ENCODE measurements at places on chromosomes 12 and 14.
A peak's percentile ranks its signal among the peaks of the same experiment; 100 is the strongest.

DNA sequence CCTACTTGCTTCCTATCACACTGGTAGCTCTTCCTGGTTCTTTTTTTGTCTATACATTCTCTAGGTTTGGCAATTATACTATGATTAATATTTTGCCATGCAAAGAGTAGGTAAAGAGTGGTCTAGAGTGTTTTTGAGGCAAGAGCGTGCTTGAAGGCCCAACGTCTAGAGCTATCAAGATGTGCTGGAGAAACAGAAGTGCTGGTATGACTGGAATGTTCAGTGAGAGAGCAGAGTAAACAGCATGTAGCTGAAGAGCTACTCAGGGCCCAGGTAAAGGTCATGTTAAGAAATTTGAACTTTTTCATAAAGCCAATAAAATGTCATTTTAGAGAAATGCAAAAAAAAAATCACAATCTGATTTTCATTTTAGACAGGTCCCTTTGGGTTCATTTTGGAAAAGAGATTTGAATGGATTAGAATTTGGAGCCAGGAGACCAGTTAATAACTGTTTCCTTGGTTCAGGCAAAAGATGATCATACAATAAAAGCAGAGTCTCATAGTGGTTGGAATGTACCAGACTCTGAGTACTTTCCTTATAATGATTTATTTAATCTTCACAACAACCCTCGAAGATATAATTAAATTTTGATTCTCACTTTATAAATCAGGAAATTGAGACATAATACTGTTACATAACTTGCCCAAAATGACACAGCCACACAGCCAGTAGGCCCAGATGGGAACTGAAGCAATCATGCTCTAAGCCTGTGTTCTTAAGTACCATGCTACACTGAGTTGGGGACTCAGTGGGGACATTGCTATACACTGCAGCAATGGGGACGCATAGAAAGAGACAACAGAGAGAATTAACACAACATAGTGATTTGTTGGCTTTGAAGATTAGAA is 350.1 kb downstream of the NELL2 start:
- DNase-seq, result no peak

DNA sequence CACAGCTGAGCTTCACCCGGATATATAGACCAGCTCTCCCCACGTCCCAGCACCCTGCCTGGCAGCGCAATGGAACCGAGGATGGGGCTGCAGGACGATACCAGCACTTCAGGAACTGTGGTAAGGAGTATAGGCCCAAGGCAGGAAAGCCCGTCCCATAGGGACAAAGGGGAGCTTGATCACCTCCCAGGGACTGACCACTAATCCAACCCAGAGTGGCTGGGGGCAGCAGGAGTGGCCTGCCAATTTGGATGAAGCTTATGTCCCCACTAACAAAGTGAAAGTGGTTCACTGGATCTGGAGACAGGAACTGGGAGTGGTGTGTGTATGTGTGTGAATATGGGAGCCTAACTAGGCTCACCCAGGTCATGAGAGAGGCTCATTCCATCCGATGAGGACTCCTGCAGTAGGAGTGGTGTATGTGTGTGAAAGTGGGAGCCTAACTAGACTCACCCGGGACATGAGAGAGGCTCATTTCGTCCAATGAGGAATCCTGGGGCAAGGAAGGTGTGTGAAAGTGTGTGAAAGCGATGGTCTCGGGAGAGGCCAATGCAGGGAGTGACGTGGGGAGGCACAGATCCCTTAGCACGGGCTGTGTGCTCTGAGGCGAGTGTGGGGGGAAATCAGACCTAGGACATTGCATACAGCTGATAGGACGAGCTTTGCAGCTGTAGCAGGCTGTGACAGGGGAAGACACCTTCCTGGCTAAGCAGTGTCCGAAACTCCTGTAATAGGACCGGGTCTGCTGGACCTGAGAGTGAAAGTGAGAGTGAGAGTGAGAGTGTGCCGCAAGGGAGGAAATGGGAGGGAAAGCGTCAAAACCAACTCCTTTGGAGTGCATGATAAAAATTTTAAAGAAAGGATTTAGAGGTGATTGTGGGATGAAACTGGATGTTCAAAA is 25.7 kb downstream of the KLRK1 start:
- peak; percentile 18 for DNase-seq

- DNase-seq, result no peak
Observed at GRCh38 chr12:71655495-71655894, 8.2 kb downstream of the ZFC3H1 start.

- peak; percentile 79 for DNase-seq
Observed at GRCh38 chr12:95633049-95633731, 81.9 kb upstream of the USP44 start.

GRCh38 chr14:104431929-104432541 is 147.5 kb upstream of the C14orf180 start:
- no peak for DNase-seq

- DNase-seq, result no peak
Observed at GRCh38 chr14:22338381-22338780, 250.6 kb downstream of the DAD1 start.

GRCh38 chr12:125330645-125331341 is 265.6 kb downstream of the AACS start:
- DNase-seq, result peak; percentile 26

GRCh38 chr14:92527721-92528120 is 14.1 kb downstream of the RIN3 start:
- peak; percentile 29 for DNase-seq

DNA sequence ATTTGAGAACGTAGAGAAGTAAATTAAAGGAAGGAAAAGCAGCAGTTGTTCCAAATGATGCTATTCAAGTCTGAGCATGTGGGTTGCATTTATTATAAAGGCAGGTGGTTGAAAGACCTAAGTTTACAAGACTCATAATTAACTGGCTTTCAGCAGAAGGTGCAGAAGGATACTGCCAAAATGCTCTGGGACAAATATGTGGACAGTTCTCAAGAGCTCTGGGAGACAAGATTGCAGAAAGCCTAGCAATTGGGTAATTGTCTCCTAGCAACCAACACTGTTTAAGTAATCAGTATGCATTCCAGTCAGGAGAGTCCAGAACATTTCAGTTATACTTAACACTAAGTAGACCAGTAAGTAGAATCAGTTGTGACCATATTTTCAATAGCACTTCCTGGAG is 131.5 kb downstream of the GPR135 start:
- peak; percentile 53 for DNase-seq

DNA sequence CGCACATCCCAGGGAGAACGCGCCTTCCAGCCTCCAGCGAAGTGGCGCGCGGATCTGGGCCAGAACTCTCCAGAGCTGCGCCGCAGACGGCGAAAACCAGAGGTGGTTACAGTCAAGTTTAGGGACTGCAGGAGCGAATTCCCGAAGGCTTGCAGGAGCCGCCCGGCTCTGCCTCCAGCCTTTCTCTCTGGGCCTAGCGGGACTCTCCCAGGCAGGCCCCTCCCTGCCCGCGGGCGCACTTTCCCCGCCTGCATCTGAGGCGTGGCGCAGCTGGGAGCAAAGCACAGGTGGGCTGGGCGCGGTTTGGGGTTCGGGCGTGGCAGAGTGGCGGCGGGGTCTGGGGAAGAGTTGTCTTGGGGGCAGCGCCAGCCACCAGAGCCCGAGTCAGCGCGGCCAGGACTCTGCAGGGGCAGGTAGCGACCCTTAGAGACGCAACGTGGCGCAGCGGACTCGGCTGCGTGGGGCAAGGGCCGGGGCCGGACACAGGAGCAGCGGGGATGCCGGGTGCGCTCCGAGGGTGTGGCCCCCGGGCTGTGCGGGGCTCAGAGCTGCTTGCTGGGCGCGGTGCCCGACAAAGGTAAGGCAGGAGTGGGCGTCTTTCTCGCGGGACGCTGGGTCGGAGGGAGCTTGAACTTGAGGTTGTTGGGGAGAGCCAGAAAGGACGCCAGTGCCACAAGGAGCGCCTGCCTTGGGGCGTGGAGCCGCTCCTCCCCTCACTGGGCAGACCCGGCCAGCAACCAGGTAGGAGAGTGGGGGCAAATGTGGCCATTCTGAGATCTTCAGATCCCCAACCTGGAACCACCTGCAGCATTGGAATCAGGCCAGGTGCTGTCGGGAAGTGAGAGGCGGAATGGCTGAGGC is 1126.0 kb downstream of the AACS start:
- no peak for DNase-seq

DNA sequence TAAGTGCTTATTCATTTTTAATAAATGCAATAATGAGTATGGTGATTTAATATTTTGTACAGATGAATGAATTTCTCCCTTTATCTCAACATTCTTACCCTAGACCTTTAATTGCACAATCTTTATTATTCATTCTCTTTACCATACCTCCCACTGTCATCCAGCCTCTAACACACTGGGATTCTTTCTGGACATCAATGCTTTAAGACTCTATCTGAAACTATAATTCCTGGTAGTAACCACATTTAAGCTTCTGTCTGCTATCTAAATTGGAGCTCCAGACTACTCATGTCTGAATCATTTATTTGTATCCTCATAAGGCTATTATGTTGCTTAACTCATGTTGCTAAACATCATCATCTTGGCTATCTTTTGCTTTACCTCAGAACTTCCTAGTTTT is 270.2 kb downstream of the ALG10B start:
- peak; percentile 77 for DNase-seq

- DNase-seq, result peak; percentile 89
Observed at GRCh38 chr12:14257734-14258574, 107.5 kb upstream of the ATF7IP start.

- DNase-seq, result peak; percentile 84
Observed at GRCh38 chr12:41605545-41606305, 417.6 kb downstream of the PDZRN4 start.

GRCh38 chr12:54136844-54137580 is 51.8 kb downstream of the SMUG1 start:
- no peak for DNase-seq

GRCh38 chr12:47832263-47832933 is 12.7 kb upstream of the HDAC7 start:
- no peak for DNase-seq

DNA sequence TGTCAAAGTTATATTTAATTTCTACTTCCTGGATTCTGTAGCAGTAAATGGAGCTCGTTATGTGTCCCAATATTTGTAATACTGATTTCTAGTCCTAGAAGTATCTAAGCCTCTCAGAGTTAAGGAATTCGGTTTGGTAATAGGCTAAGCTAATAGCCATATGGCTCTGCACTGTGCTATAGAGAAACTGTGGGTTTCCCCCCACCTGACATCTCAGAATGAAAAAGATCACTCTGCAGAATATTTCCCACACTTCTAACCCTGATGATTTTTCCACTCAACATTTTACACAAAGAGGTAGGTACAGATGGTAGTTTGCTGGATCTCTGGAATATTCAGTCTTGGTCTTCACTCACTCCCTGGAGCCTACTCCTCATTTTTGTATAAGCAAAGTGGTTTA is 71.2 kb downstream of the BORCS5 start:
- no peak for DNase-seq

Data from inflammatory macrophage (primary cell).